ENCODE measurements at places on chromosomes 3 and 15.

DNA sequence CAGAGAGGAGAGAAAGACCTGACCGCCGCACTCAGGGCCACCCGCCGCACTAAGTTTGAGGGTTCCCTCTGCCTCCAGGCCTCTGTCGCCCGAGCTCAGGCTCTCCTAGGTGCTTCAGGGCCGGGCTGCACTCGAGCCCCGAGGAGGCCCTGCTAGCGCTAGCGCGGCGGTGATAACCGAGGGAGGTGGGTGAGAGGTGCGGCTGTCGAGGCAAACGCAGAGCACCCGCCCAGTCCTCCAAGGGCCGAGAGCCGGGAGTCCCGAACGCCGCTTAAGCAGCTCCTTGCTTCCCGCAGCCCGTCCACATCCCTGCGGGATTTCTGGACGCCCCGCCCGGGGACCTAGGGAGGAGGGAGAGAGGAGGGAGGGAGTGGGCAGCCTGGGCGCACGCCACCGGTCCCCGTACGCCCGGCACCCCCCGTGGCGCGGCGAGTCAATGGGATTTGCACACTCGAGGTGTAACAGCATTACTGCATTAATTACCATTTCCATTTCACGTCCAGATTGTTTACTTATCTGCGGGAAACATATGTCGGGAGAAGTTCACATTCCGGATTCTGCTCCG, 6.8 kb downstream of the SOX14 start:
- DNase-seq, result no peak

- DNase-seq, result no peak
Measured at GRCh38 chr3:66177026-66177425, 43.8 kb upstream of the SLC25A26 start.

- no peak for DNase-seq
Measured at GRCh38 chr15:39593656-39594445, 13.0 kb downstream of the THBS1 start.

DNA sequence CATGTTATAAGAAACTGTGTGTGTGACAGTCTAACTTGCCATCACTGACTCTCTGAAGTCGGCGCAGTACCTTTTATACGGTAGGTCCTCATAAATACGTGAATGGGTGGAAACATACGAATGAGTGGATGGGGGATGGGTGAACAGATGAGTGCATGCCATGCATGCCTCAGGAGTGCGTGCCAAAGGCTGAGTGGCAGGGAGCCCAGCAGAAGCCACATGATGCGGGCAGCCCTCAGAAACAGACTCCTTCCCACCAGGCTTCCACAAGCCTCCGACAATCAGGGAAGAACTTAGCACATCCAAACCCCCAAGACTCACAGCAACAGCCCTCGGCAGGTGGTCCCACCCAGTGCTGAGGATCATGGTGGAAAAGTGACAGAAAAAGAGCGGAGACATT, 16.7 kb downstream of the HCN4 start:
- no peak for DNase-seq

- no peak for DNase-seq
Measured at GRCh38 chr15:98904544-98904943, 103.0 kb downstream of the PGPEP1L start.

GRCh38 chr3:33420966-33421365, 19.2 kb downstream of the UBP1 start:
- no peak for DNase-seq
